MG63 (cell line): ENCODE measurements at places on chromosomes 5 and 9. TPM values are rescaled to one million over a fixed set of nuclear protein-coding genes. Genes with fewer than 3 reads are reported as not detected.

GRCh38 chr5:181204826-181205760 lies at the start of gene TRIM7:
Gene TRIM7 (minus strand): TSS chr5:181205196. CDS start chr5:181205110, 86 bp downstream.
- DNase-seq, result peak; percentile 81

GRCh38 chr5:171272996-171273970 lies 35.8 kb upstream of the TLX3 start:
- DNase-seq, result no peak

The SHISAL2B gene
- total RNA-seq, result not detected in 2 replicates

DNA sequence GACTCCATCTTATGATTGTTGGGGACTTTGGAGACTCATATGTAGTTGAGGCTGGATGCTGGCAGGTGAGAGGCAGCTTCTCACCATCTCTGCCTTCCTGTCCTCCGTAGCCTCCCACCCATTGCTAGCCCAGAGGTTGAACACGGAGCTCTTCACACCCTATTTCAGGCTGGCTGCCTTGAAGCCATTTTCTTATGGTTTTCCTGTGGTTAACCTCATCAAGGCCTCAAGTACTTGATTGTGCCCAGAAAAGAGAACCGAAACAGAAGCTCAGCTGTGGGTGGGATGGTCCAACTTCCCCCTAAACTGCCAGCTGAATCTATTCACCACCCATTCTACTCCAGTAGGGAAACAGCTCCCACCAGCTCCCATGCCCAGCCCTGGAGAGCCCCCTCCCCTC lies 102.9 kb downstream of the LIFR start:
- DNase-seq, result no peak
